AG20443 (cell line): ENCODE measurements at places on chromosomes 6 and 20.

DNA sequence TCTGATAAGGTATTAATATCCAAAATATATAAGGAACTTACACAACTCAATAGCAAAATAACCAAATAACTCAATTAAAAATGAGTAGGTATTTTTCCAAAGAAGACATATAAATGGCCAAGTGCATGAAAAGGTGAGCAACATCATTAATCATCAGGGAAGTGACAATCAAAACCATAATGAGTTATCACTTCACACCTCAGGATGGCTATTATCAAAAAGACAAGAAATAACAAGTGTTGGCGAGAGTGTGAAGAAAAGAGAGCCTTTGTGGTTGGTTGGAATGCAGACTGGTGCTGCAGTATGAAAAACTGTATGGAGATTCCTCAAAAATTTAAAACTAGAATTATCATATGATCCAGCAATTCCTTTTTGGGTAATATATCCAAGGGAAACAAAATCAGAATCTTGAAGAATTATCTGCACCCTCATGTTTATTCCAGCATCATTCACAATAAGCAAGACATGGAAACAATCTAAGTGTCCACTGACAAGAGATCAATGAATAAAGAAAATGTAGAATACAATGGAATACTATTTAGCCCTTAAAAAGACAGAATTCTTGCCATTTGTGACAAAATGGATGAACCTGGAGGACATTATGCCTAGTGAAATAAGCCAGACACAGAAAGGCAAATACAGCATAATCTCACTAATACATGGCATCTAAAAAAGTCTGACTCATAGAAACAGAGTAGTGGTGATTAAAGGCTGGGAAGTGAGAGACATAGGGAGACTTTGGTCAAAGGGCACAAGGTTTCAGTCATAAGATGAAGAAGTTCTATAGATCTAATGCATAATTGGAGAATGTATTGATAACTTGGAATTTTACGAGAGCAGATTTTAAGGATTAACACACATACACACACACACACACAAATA lies 175.6 kb downstream of the FOXA2 start:
- DNase-seq, result no peak

DNA sequence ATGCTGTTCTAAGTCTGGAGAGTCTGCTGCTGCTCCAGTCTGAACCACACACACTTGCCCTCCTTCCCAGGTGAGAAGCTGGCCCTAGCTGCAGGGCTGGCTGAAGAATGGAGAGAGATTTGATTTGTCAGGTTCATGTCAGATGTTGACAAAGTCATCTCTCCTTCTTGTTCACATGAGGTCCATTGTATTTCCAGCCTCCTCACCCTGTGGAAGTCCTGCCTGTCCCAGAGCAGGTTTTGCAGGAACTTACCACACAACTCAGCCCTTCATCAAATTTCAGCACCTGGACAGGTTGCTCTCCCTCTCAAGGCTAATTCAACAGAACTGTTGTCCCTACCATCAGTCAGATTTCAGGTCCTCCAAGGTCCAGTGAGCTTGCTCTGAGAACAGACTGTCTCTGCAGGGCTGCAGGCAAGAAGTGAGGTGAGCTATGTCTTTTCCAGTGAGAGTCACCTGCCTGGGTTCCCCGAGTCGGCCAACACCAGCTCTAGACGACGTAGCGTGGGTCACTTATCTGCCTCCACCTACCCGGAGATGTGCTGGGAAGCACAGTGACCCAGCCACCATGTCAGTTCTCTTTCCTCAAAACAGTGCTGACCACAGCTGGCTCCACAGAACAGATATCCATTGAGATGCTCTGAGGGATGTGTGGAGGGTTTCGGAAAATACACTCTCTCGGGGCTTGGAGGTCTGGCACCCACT lies 58.0 kb upstream of the CD93 start:
- no peak for DNase-seq

DNA sequence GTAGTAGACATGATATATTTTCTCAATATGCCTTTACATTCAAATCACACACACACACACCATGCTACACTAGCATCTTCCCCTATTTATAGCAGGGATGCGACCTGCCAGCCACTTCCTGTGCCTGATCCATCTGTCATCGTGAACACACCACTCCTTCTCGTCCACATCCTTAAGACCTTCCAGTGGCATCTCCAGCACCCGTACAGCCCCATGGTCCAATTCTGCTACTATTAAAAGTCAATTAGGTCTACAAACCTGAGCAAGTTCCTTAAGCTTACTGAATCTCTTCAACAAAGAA lies 54.5 kb downstream of the KIF16B start:
- DNase-seq, result no peak

DNA sequence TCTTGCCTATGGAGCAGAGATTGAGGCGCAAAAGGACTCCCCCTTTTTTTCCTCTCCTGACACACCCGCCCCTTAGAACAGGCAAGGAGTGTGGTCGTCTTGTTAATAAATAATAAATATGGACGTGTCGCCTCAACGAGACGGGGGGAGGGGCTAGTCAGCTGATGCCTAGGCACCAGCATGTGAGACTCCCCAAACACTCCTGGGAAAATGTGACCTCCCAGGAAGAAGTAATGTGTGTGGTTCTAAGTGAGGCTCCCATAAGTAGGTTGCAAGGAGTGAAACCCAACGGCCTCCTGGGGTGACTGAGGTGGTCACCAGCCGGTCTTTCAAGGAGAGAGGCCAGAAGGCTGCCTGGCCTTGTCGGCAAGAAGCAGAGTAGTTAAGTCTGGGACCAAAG lies 1.1 kb upstream of the FAXC start:
- DNase-seq, result no peak

DNA sequence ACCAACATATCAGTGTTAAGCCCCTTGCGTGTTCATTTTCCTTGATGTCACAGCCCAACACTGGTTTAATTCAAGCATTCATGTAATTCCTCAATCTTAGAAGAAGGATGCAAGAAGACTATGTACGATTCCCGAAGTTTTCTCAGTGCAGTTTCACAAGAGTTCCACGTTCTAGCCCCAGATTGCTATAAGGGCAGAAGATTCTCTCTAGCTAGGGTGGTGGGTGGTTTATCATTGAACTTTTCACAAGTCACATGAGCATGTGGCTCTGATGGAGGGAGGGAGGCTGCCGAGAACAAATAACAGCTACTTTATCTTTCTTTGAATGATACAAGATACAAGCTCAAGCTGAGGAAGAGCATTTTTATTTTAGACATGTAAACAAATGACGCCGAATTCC lies 71.9 kb upstream of the NHSL1 start:
- no peak for DNase-seq

- no peak for DNase-seq
These were observed 325.6 kb downstream of the LAMA2 start for GRCh38 chr6:129208415-129209034.

DNA sequence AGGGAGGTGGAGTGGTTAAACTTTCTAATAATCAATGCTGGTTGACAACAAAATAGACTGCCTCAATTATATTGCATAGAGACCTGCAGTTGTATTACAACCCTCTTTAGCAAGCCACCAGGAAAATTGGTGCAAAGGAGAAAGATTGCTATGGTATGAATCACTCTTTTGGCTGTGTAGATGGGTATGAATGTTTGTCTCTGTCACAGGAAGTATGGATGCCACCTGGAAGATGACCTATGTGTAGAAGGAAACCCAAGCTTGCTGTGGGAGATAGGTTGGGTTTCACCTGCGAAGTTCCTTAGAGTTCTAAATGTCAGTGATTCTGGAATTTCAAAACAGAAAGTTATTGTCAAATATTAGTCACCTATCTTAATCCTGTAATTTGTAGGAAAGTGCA lies 134.6 kb downstream of the SOBP start:
- DNase-seq, result no peak

DNA sequence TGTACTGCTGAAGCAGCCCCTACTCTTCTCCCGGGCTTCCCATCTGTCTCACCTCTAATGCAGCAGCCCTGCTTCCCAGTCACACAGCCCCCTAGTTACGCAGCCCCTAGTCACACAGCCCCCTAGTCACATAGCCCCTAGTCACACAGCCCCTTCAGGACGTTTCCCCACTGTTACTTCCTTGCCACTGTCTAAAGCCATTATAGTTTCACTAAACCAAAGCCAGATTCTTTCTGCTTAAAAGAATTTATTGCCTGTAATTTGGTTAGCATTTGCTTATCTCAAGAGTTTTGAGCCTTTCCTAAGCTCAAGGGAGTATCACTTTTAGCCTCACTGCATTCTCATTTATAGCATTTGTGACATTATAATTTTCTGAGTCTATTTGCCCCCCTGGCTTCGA lies 127.9 kb downstream of the LMBRD1 start:
- no peak for DNase-seq

GRCh38 chr20:2815242-2815900 lies 584 bp downstream of the C20orf141 start:
- peak; percentile 8 for DNase-seq

GRCh38 chr6:111427341-111428116 lies 55.5 kb downstream of the REV3L start:
- DNase-seq, result peak; percentile 56

GRCh38 chr6:92710048-92710447 lies 709.3 kb downstream of the EPHA7 start:
- no peak for DNase-seq

DNA sequence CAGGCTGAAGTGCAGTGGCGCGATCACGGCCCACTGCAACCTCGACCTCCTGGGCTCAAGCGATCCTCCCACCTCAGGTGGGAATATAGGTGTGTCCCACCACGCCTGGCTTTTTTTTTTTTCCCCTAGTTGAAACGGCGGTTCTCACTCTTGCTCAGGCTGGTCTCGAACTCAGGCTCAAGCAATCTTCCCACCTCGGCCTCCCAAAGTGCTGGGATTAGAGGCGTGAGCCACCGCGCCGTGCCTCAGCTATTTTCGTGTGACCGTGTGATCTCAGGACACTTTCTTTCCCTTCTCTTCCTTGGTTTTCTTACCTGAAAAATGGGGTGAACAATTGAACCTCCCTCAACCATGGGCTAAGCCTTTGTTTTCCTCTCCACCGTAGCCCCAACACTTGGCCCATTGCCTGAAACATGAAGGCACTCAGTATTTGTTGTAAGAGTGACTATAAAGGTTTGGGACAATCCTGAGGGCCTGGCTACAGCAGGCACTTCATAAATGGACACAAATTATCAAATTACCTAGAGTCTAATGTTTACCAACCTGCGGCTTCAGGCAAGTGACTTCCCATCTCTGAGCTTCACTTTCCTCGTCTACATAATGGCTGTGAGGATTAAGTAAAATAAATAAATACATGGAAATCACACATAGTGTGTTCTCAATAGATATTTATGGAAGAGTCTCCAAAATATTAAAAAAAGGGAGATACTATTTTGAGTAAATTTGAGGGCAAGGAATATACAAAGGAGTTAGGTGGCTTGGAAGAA lies 31.4 kb upstream of the ID1 start:
- no peak for DNase-seq

DNA sequence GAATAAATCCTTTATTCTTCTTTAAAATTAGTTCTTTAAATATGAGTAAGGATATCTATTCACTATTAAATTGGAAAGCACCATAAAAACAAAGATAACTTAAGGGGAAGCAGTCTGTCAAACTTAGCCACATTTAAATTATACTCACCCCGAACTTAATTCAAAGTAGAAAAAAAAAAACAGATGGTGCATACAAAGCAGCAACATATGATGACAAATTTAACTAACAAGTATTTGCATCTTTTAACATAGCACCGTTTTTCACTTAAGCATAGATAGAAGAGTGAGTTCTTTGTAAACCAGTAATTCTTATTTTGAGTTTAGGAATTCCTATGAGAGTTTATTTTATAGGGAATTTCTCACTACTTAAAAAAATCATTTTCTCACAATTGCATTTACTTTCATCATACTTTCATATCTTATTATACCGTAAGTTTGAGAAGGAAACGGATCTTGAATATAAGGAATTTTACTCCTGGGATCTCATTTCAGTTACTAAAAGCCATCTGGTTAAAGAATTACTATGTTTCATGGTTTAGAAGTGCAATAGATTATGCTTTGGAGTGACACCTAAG lies 828.2 kb upstream of the MAP3K7 start:
- DNase-seq, result no peak

DNA sequence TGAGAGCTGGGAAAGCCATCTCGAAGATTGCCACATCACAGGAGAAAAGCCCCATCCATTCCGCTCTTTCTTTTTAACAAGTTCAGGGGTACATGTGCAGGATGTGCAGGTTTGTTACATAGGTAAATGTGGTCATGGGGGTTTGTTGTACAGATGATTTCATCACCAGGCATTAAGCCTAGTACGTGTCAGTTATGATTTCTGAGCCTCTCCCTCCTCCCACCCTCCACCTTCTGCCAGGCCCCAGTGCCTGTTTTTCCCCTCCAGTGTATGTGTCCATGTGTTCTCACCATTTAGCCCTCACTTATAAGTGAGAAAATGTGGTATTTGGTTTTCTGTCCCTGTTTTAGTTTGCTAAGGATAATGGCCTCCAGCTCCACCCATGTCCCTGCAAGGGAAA lies 566.5 kb upstream of the AGPAT4 start:
- no peak for DNase-seq

GRCh38 chr6:22432060-22432459 lies 135.2 kb upstream of the PRL start:
- no peak for DNase-seq

- no peak for DNase-seq
These were observed 43.9 kb downstream of the PIGU start for GRCh38 chr20:34632870-34633452.

DNA sequence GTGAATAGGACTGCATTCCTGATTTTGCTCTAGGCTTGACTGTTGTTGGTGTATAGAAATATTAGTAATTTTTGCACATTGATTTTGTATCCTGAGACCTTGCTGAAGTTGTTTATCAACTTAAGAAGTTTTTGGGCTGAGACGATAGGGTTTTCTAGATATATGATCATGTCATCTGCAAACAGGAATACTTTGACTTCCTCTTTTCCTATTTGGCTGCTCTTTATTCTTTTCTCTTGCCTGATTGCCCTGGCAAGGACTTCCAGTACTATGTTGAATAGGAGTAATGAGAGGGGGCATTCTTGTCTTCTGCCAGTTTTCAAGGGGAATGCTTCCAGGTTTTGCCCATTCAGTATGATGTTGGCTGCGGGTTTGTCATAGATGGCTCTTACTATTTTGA lies 13.4 kb downstream of the HLA-DOB start:
- DNase-seq, result no peak

DNA sequence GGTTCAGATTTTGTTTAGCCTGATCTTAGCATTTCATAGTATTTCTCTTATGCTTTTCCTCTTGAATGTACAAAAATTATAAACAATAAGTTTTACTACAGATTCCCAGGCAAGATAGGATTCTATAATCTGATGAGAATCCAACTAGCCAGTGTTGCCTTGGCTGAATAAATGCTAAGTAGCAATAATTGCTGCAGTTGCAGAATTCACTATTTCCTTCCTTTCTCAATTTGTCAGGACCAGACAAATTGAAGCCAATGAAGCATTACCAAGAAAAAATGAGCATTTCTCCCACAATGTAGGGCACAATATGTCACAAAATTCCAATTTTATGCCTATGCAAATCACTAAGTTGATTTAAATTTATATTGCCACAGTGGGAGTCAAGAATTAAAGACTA lies 260.2 kb downstream of the KIF16B start:
- no peak for DNase-seq
